PC-9 (cell line): ENCODE measurements at places on chromosomes 2 and 18. TPM values are rescaled to one million over a fixed set of nuclear protein-coding genes. Genes with fewer than 3 reads are reported as not detected.

DNA sequence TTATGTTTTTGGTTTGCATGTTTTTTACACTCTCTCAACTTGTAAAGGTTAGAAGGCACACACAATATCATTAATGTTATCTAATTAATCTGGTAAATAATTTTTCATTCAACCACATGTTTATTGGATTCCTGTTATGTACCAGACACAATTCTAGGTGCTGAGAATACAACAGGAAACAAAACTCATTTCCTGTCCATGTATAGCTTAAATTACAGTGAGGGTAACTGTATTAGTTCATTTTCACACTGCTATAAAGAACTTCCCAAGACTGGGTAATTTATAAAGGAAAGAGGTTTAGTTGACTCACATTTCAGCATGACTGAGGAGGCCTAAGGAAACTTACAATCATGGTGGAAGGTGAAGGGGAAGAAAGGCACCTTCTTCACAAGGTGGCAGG lies 270.5 kb downstream of the TRIB2 start:
- DNase-seq = no peak
- no peaks in the 10 kb centered on the region for H3K27me3 ChIP-seq
- H3K36me3 ChIP-seq = no peaks in the 10 kb centered on the region
- H3K4me1 ChIP-seq = no peaks in the 10 kb centered on the region

GRCh38 chr2:105443617-105444598 lies 45.1 kb upstream of the FHL2 start:
- peaks cover 72% of the 10 kb centered on the region for H3K4me1 ChIP-seq
- peak overlapping the region; percentile 50 for H3K27ac ChIP-seq
- H3K4me3 ChIP-seq = no peak overlapping the region
- peak; percentile 79 for DNase-seq
- no peaks in the 10 kb centered on the region for H3K27me3 ChIP-seq

MC4R gene
- not detected in 2 replicates for total RNA-seq

- no peak overlapping the region for H3K27ac ChIP-seq
- no peaks in the 10 kb centered on the region for H3K27me3 ChIP-seq
- DNase-seq = no peak
- peaks cover 23% of the 10 kb centered on the region for H3K36me3 ChIP-seq
- no peaks in the 10 kb centered on the region for H3K4me1 ChIP-seq
- H3K4me3 ChIP-seq = no peak overlapping the region
Measured at GRCh38 chr2:86500325-86501083, 59.3 kb downstream of the KDM3A start.

NRP2 gene
- total RNA-seq = 25.5 and 31.0 TPM in 2 replicates

AFF3 gene
- not detected in 2 replicates for total RNA-seq

DNA sequence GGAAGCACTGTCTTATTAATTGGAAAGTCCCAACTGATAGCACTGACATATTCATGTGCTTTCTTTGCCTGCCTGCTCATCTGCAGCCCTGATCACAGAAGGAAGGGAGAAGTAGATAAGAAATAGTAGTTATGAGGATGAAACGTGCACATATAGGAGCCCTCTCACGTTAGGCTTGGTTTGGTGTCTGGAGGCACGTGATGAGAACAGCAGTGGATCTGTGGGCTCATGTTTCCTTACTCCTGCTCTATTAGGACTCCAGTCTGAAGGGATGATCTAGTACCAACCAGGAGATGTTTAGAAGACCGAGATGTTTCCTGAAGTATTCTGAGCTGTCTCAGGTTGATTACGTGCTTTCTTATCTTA lies 84.9 kb downstream of the MAP4K4 start:
- peaks cover 14% of the 10 kb centered on the region for H3K4me1 ChIP-seq
- H3K4me3 ChIP-seq = no peak overlapping the region
- no peaks in the 10 kb centered on the region for H3K36me3 ChIP-seq
- DNase-seq = no peak
- no peak overlapping the region for H3K27ac ChIP-seq

GBX2 gene
- total RNA-seq = not detected in 2 replicates

KATNAL2 gene
- 9.0 and 9.4 TPM in 2 replicates for total RNA-seq

PTRHD1 gene
- 23.6 and 28.7 TPM in 2 replicates for total RNA-seq

- no peak for DNase-seq
- no peaks in the 10 kb centered on the region for H3K36me3 ChIP-seq
- H3K4me1 ChIP-seq = no peaks in the 10 kb centered on the region
- no peak overlapping the region for H3K4me3 ChIP-seq
Measured at GRCh38 chr2:106700616-106701015, 185.4 kb downstream of the ST6GAL2 start.

OTOS gene
- not detected in 2 replicates for total RNA-seq

GRCh38 chr18:76515576-76515975 lies 20.5 kb upstream of the ZNF516 start:
- H3K36me3 ChIP-seq = no peaks in the 10 kb centered on the region
- no peaks in the 10 kb centered on the region for H3K27me3 ChIP-seq
- H3K4me3 ChIP-seq = no peak overlapping the region
- H3K4me1 ChIP-seq = no peaks in the 10 kb centered on the region
- no peak overlapping the region for H3K27ac ChIP-seq

- peak overlapping the region; percentile 72 for H3K27ac ChIP-seq
- H3K36me3 ChIP-seq = no peaks in the 10 kb centered on the region
- DNase-seq = no peak
Measured at GRCh38 chr18:49813069-49813318, 339 bp downstream of the ACAA2 start.

DNA sequence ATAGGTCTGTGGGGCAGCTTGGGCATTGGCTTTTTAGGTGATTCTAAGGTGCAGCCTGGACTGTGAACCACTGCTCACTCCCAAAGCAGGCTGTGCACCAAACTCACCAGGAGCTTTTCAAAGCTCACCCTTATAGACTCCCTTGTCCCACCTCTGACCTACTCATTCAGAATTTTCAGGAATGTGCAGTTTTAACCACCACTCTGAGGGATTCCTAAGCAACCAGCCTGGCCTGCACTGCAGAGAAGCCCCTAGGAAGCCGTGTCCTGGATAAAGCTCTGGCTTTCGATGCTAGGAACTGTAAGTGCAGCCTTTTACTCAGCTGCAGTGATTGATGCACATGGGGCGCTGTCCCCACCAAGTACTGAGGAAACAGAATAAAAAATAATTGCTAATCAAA lies 33.0 kb downstream of the MRO start:
- no peaks in the 10 kb centered on the region for H3K27me3 ChIP-seq
- no peak for DNase-seq
- no peaks in the 10 kb centered on the region for H3K36me3 ChIP-seq
- no peaks in the 10 kb centered on the region for H3K4me1 ChIP-seq
- H3K27ac ChIP-seq = no peak overlapping the region

IL1RL1 gene
- total RNA-seq = 0.55 and 1.7 TPM in 2 replicates

DNA sequence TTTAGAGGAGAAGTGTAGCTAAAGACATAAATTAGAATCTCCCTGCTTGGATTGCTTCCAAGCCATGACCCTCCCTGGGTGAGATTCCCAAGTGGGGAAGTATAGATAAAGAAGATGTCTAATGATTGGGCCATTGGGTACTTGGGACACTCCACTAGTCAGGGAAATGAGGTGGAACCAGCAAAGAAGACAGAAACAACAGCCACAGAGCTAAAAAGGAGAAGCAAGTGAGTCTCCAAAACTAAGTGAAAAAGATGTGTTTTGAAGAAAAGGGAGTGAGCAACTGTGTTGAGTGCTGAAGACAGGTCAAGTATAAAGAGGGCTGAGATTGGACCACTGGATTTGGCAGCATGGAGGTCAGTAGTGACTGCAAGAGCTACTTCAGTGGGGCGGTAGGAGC lies 276.7 kb upstream of the STON1 start:
- no peak overlapping the region for H3K4me3 ChIP-seq
- H3K36me3 ChIP-seq = no peaks in the 10 kb centered on the region
- H3K27ac ChIP-seq = no peak overlapping the region
- DNase-seq = no peak
- H3K27me3 ChIP-seq = no peaks in the 10 kb centered on the region
- peaks cover 13% of the 10 kb centered on the region for H3K4me1 ChIP-seq

SERPINB11 gene
- not detected in 2 replicates for total RNA-seq

DNA sequence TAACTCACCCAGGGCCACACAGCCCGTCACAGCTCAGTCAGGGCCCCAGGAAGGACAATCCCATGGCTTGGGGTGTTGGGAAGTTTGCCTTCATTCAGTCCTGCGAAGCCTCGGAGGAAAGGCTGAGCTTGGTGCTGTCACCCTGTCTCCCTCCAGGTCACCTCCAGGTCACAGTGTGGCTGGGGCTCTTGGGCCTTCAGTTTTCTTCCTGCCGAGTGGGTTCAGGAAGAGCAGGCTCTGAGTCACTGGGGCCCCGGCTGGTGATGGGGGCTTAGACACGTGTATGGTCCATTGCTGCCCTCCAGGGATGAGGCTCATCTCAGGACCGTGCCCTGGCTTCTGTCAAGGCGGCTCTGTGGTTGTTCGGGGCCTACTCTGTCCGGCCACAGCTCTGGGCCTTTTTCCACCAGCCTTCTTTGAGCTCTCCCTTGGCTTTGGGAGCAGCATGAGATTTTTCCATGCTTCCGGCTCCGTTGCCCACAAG lies 118.6 kb downstream of the INHBB start:
- peaks cover 10% of the 10 kb centered on the region for H3K4me1 ChIP-seq
- H3K27ac ChIP-seq = no peak overlapping the region
- no peak for DNase-seq
- H3K27me3 ChIP-seq = no peaks in the 10 kb centered on the region
- no peak overlapping the region for H3K4me3 ChIP-seq
- H3K36me3 ChIP-seq = no peaks in the 10 kb centered on the region

TFCP2L1 gene
- 4.6 and 7.0 TPM in 2 replicates for total RNA-seq

DNA sequence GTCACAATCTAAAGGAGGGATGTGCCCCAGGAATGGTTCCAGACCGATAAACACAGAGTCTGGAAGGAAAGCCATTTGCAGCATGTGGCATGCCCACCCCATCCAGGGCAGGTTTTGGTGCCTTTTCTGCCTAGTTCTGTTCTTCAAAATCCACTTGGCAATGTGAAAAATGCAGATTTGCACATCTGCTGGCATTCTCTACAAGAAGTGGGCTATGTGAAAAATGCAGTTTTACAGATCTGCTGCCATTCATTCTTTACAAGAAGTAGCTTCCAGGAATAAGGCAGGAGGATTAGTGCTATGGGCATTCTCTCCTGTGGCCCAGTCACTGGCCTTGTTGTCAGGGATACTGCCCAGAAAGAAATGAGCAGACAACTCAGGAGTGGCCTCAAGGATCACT lies 68.1 kb downstream of the C1D start:
- no peaks in the 10 kb centered on the region for H3K4me1 ChIP-seq
- no peak for DNase-seq
- H3K27me3 ChIP-seq = no peaks in the 10 kb centered on the region
- H3K27ac ChIP-seq = no peak overlapping the region
- no peaks in the 10 kb centered on the region for H3K36me3 ChIP-seq
- H3K4me3 ChIP-seq = no peak overlapping the region

DNA sequence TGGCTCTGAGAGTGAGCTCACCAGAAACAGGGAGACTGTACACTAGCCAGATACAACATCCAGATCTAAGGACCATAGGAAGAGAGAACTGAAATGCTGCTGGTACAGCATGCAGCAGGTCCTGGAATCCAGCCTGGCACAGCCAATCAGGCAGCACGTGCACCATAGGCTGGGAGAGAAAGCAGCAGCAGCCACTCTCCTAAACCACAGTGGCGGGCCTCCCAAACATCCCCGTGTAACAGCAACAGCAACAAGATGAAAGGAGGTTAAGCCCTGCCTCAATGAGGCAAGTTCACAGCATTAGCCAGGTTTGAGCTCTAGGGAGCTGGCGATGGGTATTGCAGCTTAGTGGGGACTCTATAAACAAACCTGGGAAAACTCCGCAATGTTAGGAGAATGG lies 192.0 kb downstream of the EPHA4 start:
- H3K27me3 ChIP-seq = no peaks in the 10 kb centered on the region
- DNase-seq = no peak
- H3K4me3 ChIP-seq = no peak overlapping the region
- H3K36me3 ChIP-seq = no peaks in the 10 kb centered on the region
- H3K27ac ChIP-seq = no peak overlapping the region

GRCh38 chr2:64448041-64448426 lies 5.9 kb upstream of the LGALSL start:
- peaks cover 16% of the 10 kb centered on the region for H3K4me1 ChIP-seq
- no peaks in the 10 kb centered on the region for H3K36me3 ChIP-seq
- no peaks in the 10 kb centered on the region for H3K27me3 ChIP-seq
- H3K4me3 ChIP-seq = no peak overlapping the region
- DNase-seq = no peak

RNU2-63P gene
- 3.9 TPM in 1 of 2 replicates, not detected in the other for total RNA-seq

DPYSL5 gene
- not detected in 2 replicates for total RNA-seq

- no peak overlapping the region for H3K27ac ChIP-seq
- H3K36me3 ChIP-seq = no peaks in the 10 kb centered on the region
- no peak for DNase-seq
- H3K4me1 ChIP-seq = peaks cover 17% of the 10 kb centered on the region
- H3K4me3 ChIP-seq = no peak overlapping the region
Measured at GRCh38 chr2:221480163-221480562, 91.9 kb downstream of the EPHA4 start.

LMAN2L gene
- total RNA-seq = 13.2 and 15.6 TPM in 2 replicates

DNA sequence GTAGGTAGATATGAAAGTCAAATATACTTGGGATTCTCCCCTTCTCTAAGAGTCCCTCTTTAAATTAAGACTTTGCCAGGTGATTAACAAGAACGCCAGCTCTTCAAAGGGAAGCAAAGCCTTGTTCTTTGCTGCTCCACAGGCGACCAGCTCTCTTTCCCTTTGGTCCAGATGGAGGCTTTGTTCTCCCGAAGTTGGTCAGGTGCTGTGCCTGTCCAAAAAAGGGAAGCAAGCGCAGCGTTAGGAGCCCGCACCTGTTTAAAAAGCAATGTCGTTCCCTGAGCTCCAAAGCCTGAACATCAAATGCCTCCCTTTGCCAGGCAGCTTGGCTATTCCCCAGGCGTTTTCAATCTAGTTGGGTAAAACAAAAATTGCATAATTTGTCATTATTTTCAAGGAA lies 1913.1 kb upstream of the PIK3C3 start:
- no peaks in the 10 kb centered on the region for H3K36me3 ChIP-seq
- no peaks in the 10 kb centered on the region for H3K27me3 ChIP-seq
- H3K4me1 ChIP-seq = no peaks in the 10 kb centered on the region
- DNase-seq = no peak
- no peak overlapping the region for H3K27ac ChIP-seq
- H3K4me3 ChIP-seq = no peak overlapping the region

- no peaks in the 10 kb centered on the region for H3K4me1 ChIP-seq
- no peak overlapping the region for H3K4me3 ChIP-seq
- DNase-seq = no peak
- no peaks in the 10 kb centered on the region for H3K27me3 ChIP-seq
- H3K36me3 ChIP-seq = no peaks in the 10 kb centered on the region
- H3K27ac ChIP-seq = no peak overlapping the region
Measured at GRCh38 chr18:55119434-55119833, 160.2 kb upstream of the CCDC68 start.

- H3K36me3 ChIP-seq = peaks cover 18% of the 10 kb centered on the region; the same call in 1 of the 2 replicates
- DNase-seq = no peak
- H3K27ac ChIP-seq = no peak overlapping the region
- H3K4me3 ChIP-seq = no peak overlapping the region
- H3K4me1 ChIP-seq = peaks cover 8% of the 10 kb centered on the region
- no peaks in the 10 kb centered on the region for H3K27me3 ChIP-seq
Measured at GRCh38 chr2:241692448-241692847, 5.8 kb upstream of the DTYMK start.

IL1F10 gene
- not detected in 2 replicates for total RNA-seq

- no peaks in the 10 kb centered on the region for H3K36me3 ChIP-seq
- H3K27ac ChIP-seq = no peak overlapping the region
- H3K27me3 ChIP-seq = no peaks in the 10 kb centered on the region
- DNase-seq = no peak
- no peak overlapping the region for H3K4me3 ChIP-seq
- peaks cover 37% of the 10 kb centered on the region for H3K4me1 ChIP-seq
Measured at GRCh38 chr2:108965540-108966289, 23.3 kb downstream of the EDAR start.

GRCh38 chr18:10402871-10403559 lies 51.4 kb upstream of the APCDD1 start:
- no peak overlapping the region for H3K4me3 ChIP-seq
- no peaks in the 10 kb centered on the region for H3K4me1 ChIP-seq
- no peak overlapping the region for H3K27ac ChIP-seq
- H3K27me3 ChIP-seq = no peaks in the 10 kb centered on the region
- H3K36me3 ChIP-seq = no peaks in the 10 kb centered on the region
